ENCODE measurements at places on chromosomes 12 and 14.
A peak's percentile ranks its signal among the peaks of the same experiment; 100 is the strongest.

- no peak for DNase-seq
Measured at GRCh38 chr12:63302941-63303536, 152.0 kb upstream of the AVPR1A start.

DNA sequence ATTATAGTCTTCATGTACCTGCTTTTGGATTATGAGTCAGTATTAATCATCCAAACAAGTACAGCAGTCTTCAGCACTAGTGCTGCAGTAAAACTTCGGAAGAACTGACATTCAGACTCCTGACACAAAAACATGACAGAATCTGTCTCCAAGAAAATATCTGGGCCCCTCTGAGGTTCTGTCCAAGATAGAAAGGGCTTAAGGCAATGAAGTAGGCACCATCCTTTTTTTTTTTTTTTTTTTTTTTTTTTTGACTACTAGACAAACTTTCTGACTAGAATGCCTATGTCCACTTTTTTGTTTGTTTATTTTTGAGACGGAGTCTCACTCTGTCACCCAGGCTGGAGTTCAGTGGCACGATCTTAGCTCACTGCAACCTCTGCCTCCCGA is 112.5 kb downstream of the MED13L start:
- DNase-seq, result no peak

GRCh38 chr14:89243286-89243685 is 173.7 kb downstream of the FOXN3 start:
- no peak for DNase-seq

GRCh38 chr14:72828604-72829003 is 65.3 kb downstream of the DPF3 start:
- peak; percentile 82 for DNase-seq

- DNase-seq, result no peak
Measured at GRCh38 chr12:65392491-65392890, 114.0 kb downstream of the MSRB3 start.

DNA sequence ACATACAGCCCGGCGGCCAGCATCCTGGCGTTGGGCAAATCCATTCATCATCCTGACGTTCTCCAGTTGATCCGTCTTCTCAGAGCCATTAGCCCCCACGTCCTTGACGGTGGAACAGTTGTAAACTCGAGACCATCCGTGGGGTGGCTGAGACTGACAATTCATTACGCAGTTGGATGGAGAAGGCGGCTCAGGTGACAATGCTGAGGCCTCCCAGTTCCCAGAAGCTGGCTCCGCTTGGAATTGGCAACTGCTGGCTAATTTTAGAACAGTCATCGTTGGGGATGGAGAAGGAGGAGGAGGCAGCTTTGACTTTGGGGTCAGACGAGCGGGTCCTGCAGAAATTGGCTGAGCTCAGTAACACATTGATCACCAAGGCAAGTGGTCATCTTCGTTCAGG is 186.5 kb downstream of the PHETA1 start:
- DNase-seq, result no peak

Data from mucosa of descending colon (tissue), 3 donors.